ENCODE measurements at places on chromosomes 4 and X.

DNA sequence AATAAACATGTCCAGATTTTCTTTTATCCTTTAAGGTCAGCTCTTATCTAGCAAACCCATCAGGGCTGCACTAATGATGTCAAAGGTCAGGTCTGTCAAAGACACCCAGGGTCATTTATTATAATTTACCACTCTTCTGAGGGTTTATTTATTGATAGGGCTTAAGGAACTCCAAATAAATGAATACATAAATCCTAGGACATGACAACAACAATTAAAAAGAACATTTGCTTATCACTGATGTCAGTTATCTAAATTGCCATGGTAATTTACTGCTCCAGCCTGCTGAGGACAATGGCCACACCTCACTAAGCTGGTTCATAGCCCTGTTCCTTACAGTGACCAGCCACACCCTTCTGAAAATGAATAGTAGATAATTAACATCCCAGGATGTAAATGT lies 317.1 kb downstream of the UNC5C start:
- DNase-seq, result no peak

GRCh38 chrX:40065296-40066046 lies 32.3 kb downstream of the BCOR start:
- DNase-seq, result no peak

DNA sequence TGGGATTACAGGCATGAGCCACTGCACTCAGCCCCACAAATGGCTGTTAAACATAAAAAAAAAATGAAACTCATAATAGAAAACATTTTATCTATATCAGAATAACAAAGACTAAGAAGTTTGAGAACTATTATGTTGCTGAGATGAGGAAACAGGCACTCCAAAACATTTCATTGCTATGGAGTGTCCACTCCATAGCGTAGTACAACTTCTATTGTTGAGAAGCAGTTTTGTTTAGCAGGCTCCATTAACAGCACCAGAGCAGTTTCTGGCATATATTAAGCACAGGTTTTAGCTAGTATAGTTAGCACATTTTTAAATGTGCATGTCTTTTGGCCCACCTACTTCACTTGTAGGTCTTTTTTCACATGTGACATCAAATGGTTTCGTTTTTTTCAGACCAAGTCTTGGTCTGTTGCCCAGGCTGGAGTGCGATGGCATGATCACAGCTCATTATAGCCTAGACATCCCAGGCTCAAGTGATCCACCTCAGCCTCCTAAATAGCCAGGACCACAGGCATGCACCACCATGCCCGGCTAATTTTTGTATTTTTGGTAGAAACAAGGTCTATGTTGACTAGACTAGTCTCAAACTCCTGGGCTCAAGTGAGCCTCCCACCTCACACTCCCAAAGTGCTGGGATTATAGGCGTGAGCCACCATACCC lies 5.8 kb downstream of the HMGB2 start:
- DNase-seq, result no peak

GRCh38 chr4:139603576-139604410 lies 47.8 kb upstream of the SETD7 start:
- no peak for DNase-seq

GRCh38 chrX:81255876-81256275 lies 54.0 kb downstream of the SH3BGRL start:
- no peak for DNase-seq
